ENCODE measurements at places on chromosomes 3 and 15.

- no peak for DNase-seq
Measured at GRCh38 chr15:79132361-79132760, 41.8 kb upstream of the RASGRF1 start.

- DNase-seq: no peak
Measured at GRCh38 chr3:11570251-11570650, 73.5 kb downstream of the VGLL4 start.

DNA sequence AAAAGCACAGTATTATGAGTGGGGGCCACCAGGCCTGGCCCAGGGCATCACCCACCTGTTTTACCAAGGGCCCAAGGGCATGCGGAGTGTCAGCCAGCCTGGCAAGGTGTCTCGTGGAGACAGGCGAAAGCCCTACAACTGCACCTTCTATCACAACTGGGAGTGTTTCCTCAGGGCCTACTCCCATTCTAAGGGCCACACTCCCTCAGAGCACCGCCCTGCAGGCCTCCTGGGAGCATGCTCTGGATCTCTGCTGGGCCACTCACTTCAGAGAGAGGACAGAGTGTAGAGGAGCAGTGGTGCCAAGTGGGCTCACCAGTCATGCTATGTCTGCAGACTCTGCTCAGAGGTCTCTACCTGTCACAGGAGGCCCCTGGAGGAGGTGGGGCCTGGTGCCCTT is 21.2 kb upstream of the CLK3 start:
- no peak for DNase-seq

GRCh38 chr3:48859206-48859605 is 11.5 kb upstream of the PRKAR2A start:
- DNase-seq: no peak

GRCh38 chr3:4643904-4644547 is 150.9 kb downstream of the ITPR1 start:
- DNase-seq: no peak

GRCh38 chr15:60337076-60337475 is 60.7 kb downstream of the ANXA2 start:
- no peak for DNase-seq

DNA sequence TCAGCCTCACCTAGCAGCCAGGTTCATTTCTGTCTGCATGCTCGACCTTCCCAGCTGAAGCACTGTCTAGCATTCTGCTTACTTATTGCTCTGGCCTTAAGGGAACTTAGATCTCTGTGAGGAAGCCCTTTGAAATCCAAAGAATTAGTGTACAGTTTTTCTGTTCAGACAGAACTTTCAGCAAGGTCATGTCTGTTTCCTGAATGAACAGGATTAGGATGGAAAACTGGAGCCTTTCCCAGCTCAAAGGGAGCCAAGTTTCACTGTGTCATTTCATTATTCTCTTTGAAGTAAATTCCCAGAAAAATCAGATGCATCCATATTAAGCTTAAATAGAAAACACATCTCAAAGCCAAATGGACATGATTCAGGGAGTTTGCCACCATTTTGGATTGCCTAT is 457.3 kb upstream of the KCNMB2 start:
- no peak for DNase-seq

DNA sequence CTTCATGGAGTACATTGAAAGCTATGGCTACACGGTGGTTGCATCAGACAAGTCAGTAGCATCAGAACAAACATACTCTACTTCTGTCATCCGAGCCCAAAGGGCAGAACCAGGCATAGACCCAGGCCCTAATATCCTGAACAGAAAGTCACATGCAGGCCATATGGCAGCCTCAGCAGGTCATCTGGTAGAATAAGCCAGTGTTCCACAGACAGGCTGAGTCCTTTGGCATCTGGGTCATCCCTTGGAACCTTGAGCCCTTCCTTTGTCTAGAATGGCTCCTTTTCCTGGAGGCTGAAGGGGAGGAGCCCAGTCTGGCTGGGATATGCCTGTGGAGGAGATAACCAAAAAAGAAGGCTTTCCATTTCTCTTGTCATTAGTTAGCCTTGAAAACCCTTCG is 29.2 kb downstream of the SEMA6D start:
- DNase-seq: no peak

DNA sequence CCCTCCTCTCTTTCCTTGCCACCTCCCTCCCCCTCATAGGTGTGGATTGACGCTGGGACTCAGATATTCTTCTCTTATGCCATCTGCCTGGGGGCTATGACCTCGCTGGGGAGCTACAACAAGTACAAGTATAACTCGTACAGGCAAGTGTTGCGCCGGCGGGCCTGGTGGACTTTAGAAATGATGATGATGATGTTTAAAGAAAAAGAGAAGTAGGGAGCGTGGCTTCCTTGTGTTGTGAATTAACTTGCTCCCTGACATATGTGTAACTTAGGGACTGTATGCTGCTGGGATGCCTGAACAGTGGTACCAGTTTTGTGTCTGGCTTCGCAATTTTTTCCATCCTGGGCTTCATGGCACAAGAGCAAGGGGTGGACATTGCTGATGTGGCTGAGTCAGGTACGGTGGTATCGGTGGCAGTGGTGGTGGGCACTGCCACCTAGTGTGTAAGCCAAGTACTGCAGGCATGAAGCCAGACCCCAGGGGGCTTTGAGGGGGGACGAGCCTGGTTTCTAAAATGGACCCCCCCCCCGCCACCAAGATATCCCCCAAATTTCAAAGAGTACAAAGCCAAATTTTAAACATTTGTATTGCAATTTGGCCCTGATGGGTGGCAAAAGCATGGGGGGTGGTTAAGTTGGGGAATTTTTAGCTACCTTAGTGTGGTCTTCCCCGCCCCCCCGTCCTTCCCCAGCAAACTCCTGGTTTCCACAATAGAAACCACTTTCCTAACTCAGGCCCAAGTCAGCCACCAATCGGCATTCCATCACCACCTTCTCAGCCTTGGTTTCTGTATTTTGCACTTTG is 65.6 kb downstream of the SLC6A6 start:
- DNase-seq: peak; percentile 78

DNA sequence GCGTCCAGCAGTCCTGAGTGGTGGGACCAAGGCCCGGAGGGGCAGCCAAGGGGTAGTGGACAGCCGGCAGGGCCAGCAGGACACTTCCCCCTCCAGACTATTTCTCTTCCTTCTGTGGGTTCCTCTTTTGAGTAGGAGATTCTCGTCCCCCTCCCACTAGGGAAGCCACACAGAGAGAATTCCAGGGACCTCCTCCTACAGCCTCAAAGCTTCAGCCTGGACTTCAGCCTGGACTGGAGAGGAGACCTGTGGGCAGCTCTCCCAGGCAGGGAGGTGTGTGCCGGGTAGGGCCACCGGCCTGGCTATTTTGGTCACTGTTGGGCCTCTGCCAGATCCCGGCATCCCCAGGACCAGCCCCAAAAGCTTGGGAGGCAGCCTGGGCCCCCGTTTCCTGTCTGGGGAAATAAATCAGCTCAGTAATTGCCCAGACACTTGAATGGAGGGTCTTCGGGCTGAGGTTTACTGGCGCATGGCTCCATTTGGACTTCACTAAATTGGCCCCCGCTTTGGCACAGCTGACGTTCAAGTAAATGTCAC is 1.3 kb downstream of the SLC6A6 start:
- no peak for DNase-seq

- DNase-seq: peak; percentile 39
Measured at GRCh38 chr3:43286841-43287499, 630 bp downstream of the SNRK start.

DNA sequence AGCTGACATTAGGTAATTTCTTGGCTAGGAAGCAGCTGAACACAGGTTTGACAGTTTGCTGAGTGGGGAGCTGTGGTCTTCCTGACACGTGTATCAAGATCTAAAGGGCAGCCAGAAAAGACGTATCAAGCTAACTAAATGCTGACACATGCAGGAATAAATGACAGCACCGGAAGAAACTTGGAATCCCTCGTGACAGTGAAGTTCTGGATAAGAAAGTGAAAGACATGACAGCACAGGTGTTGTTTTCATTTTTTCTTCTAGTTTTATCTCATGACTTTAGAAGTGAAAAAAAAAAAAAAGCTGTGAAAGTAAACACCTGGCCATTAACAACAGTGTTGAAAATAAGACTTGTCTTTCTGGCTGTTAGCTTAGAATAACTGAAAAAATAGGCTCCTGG is 48.7 kb downstream of the FGF7 start:
- no peak for DNase-seq

DNA sequence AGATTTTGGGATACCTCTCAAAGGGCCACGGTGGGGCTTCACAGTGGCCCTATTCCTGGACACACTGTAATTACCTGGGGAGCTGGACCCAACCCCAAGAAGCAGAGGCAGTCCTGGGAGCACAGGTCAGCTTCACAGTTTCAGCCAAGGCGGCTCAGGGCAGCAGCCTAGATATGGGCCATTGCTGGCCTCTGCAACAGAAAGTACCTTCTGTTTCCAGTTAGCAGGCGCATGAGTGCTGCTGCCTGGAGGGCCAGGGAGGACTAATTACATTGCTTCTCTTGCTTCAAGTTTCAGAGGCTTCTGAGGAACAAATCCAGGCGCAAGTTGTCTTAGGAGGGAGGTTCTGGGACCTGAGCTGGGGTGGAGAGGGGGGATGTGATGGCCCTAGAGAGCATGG is 13.5 kb upstream of the DUSP7 start:
- DNase-seq: no peak

GRCh38 chr3:188754267-188754666 is 417.5 kb upstream of the TPRG1 start:
- DNase-seq: no peak

- DNase-seq: no peak
Measured at GRCh38 chr15:47186075-47186474, 531.2 kb upstream of the SEMA6D start.

DNA sequence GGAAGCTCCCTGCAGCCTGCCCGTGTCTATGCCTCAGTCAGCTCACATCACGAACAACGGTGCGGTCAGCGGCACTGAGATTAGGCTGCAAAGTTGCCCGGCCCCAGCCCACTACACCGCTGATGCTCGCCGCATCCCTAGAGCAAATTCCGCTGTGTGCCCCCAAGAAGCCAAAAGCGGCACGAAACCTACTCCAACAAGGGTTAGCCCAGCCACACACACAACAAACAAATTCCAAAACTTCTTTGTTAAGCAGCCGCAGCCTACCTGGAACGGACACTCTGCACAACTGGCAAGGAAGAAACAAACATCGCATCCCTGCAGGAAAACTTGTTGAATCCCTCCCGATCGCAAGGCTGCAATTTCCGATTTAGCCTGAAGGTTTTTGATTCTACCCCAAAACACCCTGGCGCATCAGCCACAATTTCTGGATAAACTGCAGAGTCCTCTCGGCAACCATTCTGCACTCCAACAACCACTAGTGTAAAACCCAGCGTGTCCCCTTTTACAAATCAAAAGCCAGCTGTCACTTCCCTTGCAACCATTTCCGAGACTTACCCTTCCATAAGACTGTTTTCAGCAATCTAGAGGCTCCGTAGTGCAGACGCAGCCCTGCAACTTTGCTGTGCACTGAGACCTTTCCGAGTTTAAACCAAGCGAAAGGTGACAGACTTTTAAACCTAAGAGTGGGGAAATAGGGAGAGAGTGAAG is 449 bp downstream of the ROBO1 start:
- DNase-seq: no peak

- DNase-seq: no peak
Measured at GRCh38 chr3:14439501-14440167, 37.2 kb downstream of the SLC6A6 start.

DNA sequence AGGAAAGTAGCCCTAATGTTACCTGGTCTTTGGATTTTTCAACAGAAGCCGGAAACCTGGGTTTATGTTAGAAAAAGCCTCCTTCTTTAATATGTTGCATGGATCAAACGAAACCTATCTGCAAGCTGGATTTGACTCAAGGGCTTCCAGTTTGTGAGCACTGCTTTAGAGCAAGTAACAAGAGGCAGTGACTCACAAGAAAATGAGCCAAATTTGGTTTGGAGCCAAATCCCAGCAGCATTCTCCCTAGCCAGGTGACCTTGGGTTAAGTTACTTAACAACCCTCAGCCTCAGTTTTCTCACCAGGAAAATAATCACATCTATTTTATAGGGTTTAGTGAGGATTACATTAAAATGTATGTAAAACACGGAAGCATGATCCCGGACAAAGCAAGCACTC is 215.2 kb upstream of the PRICKLE2 start:
- no peak for DNase-seq

DNA sequence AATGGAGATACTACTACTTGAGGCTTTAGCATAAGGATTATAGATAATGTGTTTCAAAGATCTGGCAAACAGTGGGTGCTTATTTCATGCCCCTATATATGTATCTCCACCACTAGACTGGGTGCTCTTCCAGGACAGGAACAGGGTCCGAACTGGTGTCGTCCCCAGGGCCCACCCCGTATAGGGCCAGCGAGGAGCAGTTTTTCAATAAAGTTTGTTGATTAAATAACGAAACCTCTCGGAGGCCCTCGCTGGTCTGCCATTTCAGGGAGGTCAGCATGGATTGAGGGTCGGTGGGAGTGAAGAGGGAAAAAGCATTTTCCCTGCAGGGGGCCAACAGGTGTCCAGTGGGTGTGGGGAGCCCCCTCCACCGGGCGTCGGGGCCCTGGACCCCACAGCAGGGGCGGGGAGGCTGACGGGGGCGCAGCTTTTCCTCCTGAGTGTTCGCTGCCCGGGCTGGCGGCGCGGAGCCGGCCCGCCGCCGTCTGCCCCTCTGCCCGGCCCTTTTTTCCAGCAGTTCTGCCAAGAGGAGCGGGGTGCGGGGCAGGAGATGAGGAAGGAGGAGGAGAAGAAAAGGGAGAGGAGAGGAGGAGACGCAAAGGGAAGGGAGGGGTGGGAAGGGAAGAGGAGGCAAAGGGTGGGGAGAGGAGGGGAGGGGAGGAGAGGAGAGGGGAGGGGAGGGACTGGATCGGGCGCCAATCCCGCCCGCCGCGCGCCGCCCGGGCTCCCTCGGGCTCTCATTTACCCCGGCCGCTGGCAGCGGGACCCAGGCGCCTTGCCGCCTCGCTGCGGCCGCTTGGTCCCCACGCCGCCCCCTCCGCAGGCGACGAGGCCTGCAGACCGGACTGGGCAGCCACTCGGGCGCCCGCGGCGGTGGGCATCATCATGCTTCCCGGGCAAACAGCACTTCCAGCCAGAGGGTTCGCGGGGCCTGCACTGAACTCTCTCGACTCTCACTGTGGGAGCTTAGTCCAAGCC is 66.3 kb downstream of the ISG20 start:
- DNase-seq: no peak

GRCh38 chr3:63864008-63864964 is 619 bp downstream of the ATXN7 start:
- DNase-seq: peak; percentile 55

Measured in GM12892 (cell line).